Cardiac muscle cell (in vitro differentiated cells and primary cell): ENCODE measurements at places on chromosomes 3 and 15. TPM values are rescaled to one million over a fixed set of nuclear protein-coding genes. Genes with fewer than 3 reads are reported as not detected.

DNA sequence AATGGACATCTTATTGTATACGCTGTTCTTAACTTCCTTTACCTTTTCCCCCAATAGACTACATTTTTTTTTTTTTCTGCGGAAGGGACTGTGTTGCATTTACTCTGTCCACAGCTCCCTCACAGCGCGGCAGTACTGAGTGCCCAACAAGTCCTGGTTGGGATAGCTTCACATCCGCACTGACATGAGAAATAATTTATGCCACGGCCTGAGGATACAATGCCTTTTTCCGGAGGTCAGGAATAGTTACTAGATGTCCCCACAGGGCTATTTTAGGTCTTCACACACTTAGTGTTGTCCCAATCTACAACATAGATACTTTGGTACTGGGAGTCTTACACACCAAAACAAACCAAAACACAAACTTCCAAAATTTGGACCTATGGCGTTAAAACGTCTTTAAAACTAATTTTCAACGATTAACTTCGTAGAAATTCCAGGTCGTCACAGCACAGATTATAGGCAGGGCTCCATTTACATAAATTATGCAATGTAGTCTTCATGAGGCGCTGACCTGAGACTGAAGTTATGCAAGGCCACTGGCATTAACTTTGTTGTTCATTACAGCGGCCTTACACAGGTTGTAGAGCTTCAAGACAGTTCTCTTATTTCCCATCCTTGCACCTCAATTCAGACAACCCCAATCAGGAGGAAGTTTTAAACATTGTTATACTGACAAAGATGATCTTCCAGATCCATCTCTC, 989 bp upstream of the PPIB start:
- H3K4me3 ChIP-seq: peak overlapping the region; percentile 8
- no peak for DNase-seq
- peak overlapping the region; percentile 79 for H3K27ac ChIP-seq
- peaks cover 15% of the 10 kb centered on the region for H3K36me3 ChIP-seq

DNA sequence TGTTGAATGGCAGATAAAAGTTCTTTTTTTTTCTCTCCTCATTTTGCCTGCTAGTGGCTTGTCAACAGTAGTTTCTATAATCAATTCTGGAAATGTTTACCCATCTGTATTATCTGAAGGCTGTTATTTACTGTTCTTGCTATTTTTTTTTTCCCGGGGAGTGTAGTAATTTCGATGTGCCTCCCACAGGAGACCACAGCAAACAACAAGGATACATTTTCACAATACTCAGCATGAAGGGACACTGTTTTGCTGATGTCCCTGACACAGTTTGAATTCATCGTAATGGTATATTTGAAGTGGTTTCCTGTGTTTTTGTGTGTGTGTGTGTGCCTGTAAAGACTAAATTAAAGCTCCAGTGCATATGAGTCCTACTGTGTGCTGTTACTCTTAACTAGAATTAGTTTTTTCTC, 92.1 kb upstream of the ICE2 start:
- H3K36me3 ChIP-seq: no peaks in the 10 kb centered on the region
- no peak overlapping the region for H3K4me3 ChIP-seq
- no peak for DNase-seq
- no peaks in the 10 kb centered on the region for H3K27me3 ChIP-seq
- no peaks in the 10 kb centered on the region for H3K4me1 ChIP-seq

DNA sequence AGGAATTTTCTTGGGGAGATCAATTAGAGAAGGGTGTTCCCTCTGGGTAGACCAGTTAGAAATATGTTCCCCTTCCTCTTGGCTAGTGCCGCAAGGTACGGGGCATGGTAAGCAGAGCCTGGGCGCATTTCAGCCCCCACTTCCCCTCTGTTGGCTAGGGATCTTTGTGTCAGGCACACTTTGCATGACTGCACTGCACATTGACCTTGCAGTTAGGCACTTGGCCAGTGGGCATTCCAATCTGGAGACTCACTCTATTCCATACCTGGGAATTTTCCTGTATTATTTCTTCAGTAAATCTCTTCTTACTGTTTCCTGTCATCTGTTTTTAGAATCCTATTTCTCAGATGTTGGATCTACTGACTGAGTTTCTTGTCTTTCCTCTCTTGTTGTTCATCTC, 30.0 kb upstream of the CACNA1D start:
- no peak for DNase-seq
- no peaks in the 10 kb centered on the region for H3K4me1 ChIP-seq
- no peak overlapping the region for H3K27ac ChIP-seq
- no peaks in the 10 kb centered on the region for H3K27me3 ChIP-seq
- no peak overlapping the region for H3K4me3 ChIP-seq

DNA sequence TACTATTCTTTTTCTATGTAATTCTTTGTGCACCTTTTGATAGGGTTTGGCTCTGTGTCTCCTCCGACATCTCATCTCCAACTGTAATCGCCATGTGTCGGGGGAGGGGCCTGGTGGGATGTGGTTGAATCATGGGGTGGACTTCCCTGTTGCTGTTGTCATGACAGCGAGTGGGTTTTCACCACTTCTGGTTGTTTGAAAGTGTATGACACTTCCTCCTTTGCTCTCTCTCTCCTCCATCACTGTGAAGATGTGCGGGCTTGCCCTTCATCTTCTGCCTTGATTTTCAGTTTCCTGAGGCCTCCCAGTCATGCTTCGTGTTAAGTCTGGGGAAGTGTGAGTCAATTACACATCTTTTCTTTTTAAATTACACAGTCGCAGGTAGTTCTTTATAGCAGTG, 225.8 kb upstream of the DPPA4 start:
- no peaks in the 10 kb centered on the region for H3K4me1 ChIP-seq
- H3K36me3 ChIP-seq: no peaks in the 10 kb centered on the region
- no peak for DNase-seq
- no peak overlapping the region for H3K4me3 ChIP-seq

- H3K36me3 ChIP-seq: no peaks in the 10 kb centered on the region
- no peaks in the 10 kb centered on the region for H3K4me1 ChIP-seq
- H3K4me3 ChIP-seq: no peak overlapping the region
- DNase-seq: no peak
- H3K27ac ChIP-seq: no peak overlapping the region
- H3K27me3 ChIP-seq: no peaks in the 10 kb centered on the region
These were observed 128.7 kb downstream of the PDCD6IP start for GRCh38 chr3:33926998-33927605.

DNA sequence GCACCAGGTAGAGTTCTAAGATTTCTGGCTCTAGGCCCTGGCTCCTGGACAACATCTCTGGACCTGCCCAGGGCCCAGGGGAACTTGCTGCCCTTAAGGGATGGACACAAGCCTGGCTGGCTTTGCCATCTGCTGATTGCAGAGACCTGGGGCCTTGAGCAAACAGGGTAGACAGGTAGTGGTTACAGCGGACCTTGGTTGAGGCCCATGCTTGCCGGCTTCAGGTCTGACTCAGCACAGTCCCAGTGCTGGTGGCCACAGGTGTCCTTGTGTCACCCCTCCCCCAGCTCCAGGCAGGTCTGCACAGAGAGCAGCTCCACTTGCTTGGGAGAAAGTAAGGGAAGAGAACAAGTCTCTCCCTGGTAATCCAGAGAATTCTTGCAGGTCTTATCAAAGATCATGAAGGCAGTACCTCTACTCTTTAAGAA, 15.9 kb upstream of the ACTL6A start:
- H3K4me3 ChIP-seq: no peak overlapping the region
- DNase-seq: no peak
- H3K4me1 ChIP-seq: peaks cover 4% of the 10 kb centered on the region

DNA sequence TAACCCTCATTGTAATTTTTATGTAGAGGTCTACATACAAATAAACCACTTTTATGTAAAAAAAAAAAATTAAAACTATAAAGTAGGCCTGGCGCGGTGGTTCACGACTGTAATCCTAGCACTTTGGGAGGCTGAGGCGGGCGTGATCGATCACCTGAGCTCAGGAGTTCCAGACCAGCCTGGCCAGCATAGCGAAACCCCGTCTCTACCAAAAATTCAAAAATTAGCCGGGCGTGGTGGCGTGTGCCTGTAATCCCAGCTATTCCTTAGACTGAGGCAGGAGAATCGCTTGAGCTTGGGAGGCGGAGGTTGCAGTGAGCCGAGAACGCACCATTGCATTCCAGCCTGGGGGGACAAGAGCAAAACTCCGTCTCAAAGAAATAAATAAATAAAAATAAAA, 766 bp upstream of the SLC12A6 start:
- H3K27ac ChIP-seq: no peak overlapping the region
- no peaks in the 10 kb centered on the region for H3K36me3 ChIP-seq
- H3K4me3 ChIP-seq: peak overlapping the region; percentile 92
- peaks cover 22% of the 10 kb centered on the region for H3K4me1 ChIP-seq

DNA sequence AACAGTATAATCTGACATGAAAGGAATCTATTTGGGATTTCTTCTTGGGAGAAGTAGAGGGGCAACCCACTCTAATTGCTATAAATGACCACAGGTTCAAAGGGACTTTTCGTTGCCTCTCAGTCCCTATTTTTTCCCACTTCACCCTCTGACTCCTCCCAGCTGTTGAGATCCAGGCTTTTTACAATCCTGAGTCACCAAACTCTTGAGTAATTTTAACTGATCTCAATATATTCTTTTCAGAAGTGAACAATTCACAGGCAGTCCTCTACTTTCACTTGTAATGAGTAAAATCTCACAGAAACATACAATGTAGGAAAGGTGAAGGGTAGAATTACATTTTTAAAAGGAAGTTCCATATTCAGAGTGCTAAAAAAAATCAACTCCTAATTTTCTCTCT, 44.6 kb downstream of the EIF4E3 start:
- H3K27ac ChIP-seq: no peak overlapping the region
- H3K27me3 ChIP-seq: no peaks in the 10 kb centered on the region
- H3K4me1 ChIP-seq: peaks cover 9% of the 10 kb centered on the region
- H3K36me3 ChIP-seq: no peaks in the 10 kb centered on the region
- H3K4me3 ChIP-seq: no peak overlapping the region

DNA sequence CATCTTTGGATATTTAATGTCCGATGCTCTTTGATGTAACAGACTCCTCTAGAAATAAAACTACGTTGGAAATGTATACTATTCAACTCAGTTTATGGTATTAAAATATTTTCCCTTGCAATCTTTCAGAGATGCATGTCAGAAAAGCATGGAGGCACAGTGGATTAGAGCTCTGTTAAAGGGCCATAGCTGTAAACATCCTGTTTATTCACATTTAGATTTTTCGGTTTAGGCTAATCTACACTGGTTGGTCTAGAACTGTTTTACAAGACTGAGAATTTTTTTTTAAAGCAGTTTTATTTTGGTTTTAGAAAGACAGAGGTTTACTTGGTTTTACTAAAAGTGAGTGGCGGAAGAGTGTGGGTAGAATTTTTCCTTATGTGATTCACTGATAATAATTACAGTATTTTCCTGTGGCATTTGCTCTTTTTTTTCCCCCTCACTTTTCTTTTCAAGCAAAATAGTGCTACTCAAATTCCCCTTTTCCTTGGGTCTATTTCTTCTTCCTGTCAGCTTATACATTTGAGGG, 132.1 kb downstream of the IL1RAP start:
- no peaks in the 10 kb centered on the region for H3K27me3 ChIP-seq
- no peak overlapping the region for H3K4me3 ChIP-seq
- no peak overlapping the region for H3K27ac ChIP-seq
- DNase-seq: no peak
- H3K36me3 ChIP-seq: no peaks in the 10 kb centered on the region
- H3K4me1 ChIP-seq: no peaks in the 10 kb centered on the region

Gene CCDC13
- total RNA-seq: 1.5 and 3.3 TPM in 2 replicates

Gene TGM4
- total RNA-seq: not detected in 2 replicates
